ENCODE measurements at places on chromosomes 13 and 19. TPM values are rescaled to one million over a fixed set of nuclear protein-coding genes. Genes with fewer than 3 reads are reported as not detected.

Gene DKKL1
- 0.52 TPM for total RNA-seq

Gene THSD8
- total RNA-seq: not detected

Gene SERPINE3
- not detected for total RNA-seq

Gene ASF1B
- total RNA-seq: 3.7 TPM

Gene CYP4F2
- not detected for total RNA-seq

Gene CEACAM5
- not detected for total RNA-seq

Gene RNASEH2B
- total RNA-seq: 162 TPM

Gene ELANE
- total RNA-seq: 0.52 TPM

Gene POLRMT
- 17.7 TPM for total RNA-seq

Gene MEDAG
- total RNA-seq: 11.5 TPM

Gene SLITRK1
- 0.52 TPM for total RNA-seq

Gene CNOT3
- 6.3 TPM for total RNA-seq

Gene AKAP11
- 16.7 TPM for total RNA-seq

Gene MUC16
- total RNA-seq: not detected

Gene CPB2
- total RNA-seq: not detected

Gene ZNF761
- total RNA-seq: 4.2 TPM

Gene ZNF136
- total RNA-seq: 8.4 TPM

Gene VPS36
- total RNA-seq: 40.7 TPM

Gene SH2D3A
- total RNA-seq: not detected

Gene ZNF554
- 8.4 TPM for total RNA-seq

Gene PABPC3
- total RNA-seq: under 0.01 TPM

Gene FLT1
- total RNA-seq: 13.0 TPM

Gene RBM42
- total RNA-seq: 20.9 TPM

Gene IRS2
- total RNA-seq: 2.6 TPM

Gene SYCN
- total RNA-seq: not detected

Gene ADM5
- 1.0 TPM for total RNA-seq

Gene STK11
- 51.7 TPM for total RNA-seq

Gene SIPA1L3
- total RNA-seq: 3.7 TPM

Gene LAIR1
- 8.4 TPM for total RNA-seq

Gene ZNF497
- total RNA-seq: 2.1 TPM

Gene SLC25A41
- 0.52 TPM for total RNA-seq

Gene GNG7
- total RNA-seq: 1.6 TPM

Gene CA11
- total RNA-seq: 3.7 TPM

Gene ALKBH6
- total RNA-seq: 4.7 TPM

Gene TINCR
- total RNA-seq: not detected

Gene LCP1
- total RNA-seq: 25.6 TPM

Gene PLK5
- total RNA-seq: not detected

Gene TDRD12
- 1.6 TPM for total RNA-seq

Gene MBD3L2
- not detected for total RNA-seq

Gene BRME1
- total RNA-seq: 1.6 TPM

Gene ZNF790
- total RNA-seq: 9.4 TPM

Gene PAN3
- total RNA-seq: 33.9 TPM

Gene TEX29
- total RNA-seq: not detected

Gene TEX101
- total RNA-seq: not detected

Gene EFNB2
- 14.6 TPM for total RNA-seq

Gene CDX2
- not detected for total RNA-seq

Data from skeletal muscle tissue (tissue), 5 donors.